NCI-H510A (cell line): ENCODE measurements at places on chromosomes 3 and 15.

- DNase-seq: no peak
Measured at GRCh38 chr3:126414961-126415660, 20.4 kb downstream of the CFAP100 start.

DNA sequence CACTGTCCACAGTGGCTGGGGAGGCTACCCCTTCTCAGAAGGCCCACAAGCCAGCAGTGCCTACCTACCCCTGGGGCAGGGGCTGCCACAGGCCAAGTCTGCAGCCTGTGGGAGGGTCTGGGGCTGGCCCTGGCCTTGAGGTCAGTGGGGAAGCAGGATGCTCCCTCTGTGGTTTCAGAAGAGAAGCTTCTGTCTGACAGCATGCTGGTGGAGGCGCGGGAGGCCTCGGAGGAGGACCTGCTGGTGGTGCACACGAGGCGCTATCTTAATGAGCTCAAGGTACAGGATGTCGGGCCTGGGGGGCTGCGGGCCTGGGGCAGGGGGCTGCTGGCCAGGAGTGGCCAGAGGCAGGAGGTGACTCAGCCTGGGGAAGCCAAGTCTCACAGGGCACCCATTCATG lies 3.2 kb downstream of the HDAC11 start:
- no peak for DNase-seq

DNA sequence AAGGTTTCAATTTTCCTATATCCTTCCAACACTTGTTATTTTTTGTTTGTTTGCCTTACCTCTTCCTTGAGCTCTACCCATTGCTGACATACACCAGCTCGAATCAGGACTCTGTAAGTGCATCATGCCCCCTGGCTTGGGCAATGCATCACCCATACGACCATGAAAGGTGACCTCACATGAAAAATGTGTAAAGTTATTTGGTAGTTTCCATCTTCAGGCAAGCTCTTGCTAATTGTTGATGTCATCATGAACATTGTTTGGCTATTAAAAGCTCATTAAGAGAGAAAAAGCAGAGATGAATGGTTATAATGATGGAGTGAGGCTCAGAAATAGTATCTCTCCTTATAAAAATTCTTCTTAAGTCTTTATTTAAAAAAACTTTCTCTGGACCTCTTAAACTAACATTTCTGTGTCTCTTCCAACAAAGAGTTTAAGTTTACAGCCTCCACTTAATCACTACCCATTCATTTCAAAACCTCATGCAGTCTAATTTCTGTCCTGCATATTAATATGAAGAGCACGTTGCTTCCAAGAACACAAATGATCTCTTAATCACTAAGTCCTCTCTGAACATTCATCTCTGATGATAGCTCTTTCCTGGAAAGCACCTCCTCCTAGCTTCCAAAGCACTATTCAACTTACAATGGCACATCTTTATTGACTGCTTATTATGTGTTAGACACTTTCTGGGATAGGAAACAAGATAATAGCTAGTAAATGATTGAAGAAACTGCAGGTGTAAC lies 236.3 kb downstream of the NFKBIZ start:
- no peak for DNase-seq

GRCh38 chr15:65095747-65096104 lies 19.2 kb downstream of the KBTBD13 start:
- no peak for DNase-seq

DNA sequence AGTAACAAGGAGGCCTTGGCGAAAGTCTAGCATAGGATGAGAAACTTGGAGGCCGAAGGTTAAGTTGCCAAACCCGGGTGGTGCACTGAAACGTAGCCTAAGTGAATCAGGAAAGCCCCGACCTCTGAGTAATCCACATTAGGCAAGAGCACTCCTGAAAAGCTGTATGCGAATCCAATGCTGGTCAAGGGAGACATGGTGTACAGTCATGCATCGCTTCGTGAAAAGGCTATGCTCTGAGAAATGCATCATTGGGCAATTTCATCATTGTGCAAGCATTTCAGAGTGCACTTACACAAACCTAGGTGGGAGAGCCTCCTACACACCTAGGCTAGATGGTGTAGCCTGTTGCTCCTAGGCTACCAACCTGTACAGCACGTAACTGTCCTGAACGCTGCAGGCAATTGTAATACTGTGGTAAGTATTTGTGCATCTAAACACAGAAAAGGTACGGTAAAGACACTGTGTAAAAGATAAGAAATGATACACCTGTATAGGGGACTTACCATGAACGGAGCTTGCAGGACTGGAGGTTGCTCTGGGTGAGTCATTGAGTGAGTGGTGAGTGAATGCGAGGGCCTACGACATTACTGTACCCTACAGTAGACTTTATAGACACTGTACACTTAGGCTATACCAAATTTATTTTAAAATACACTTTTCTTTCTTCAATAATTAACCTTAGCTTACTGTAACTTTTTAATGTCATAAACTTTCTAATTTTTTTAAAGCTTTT lies 222.5 kb downstream of the SHQ1 start:
- no peak for DNase-seq

DNA sequence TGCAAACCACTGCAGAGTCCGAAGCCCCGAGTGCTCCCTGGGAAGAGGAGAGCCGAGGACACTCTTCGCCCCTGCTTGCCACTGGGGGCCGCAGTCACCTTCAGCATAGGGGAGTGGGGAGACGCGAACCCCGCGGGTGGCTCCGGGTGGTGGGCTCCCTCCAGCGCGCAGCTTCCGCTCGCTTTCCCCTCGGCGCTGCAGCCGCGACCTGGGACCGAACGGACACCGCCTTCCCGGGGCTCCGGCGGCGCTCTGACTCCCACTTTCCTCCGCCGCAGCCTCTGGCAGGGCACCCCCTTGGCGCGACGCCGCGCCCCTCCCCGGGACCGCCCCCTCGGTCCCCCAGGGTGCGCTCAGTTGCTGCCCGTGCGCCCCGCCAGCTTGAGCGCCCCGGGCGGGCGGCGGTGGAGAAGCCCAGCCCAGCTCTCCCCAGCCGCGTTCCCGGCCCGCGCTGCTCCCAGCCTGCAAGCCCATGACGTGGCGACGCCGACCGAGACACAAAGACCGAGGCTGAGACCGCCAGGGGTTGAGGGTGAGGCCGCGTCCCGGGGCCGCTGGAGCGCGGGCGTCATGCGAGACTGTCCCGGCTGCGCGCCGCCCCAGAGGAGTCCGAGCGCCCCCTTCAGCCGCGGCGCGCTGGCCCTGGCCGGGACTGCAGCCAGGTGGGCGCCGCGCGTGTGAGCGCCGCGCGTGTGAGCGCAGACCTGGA lies at the start of gene MINAR1:
TSS of gene MINAR1 (plus strand) at position 701 of the 709 bp plus-strand sequence. CDS start 23,812 bp downstream, outside the sequence.
- DNase-seq: no peak

GRCh38 chr3:95352471-95352870 lies 1289.6 kb downstream of the NSUN3 start:
- DNase-seq: no peak

DNA sequence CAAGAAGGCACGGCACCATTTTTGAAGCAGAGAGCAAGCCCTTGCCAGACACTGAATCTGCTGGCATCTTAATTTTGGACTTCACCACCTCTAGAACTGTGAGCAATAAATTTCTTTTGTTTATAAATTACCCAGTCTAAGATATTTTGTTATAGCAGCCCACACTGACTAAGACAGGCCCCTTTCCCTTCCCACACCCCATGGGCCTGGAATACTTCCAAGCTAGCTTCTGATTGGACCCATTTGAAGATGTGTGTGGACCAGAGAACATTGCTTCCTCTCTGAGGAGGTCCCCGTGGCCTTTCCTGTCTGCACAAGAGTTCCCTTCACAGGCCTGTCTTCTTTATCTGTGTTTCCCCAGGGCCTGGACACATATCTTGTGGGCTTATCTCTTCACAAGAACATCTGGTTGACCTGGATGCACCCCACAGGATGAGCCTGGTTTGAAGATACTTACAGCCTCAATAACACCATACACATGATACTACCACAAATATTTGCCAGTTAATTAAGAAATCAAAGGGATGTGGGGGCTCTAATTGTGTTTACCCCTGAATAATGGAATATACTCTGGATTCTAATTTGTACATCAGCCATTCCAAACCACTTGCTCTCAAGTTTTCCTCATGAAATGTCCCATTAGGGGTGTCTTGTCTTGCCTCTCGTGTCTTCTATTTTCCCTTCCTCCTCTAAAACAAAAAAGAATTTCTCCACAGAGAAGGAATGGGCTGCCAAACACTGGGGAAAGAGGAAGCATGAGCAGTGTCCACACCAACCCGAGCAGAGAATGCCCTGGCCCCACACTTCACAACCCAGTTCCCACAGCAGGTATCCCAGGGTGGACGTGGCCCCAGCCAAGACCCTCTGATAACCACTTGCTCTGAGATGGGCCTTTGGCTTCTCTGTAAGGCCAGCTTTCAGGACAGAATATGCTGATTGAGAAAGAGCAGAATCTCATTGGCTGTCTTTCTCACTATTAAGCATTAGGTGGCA lies 42.5 kb downstream of the GLB1 start:
- DNase-seq: no peak
